ENCODE measurements at places on chromosomes 1 and 21.
A peak's percentile ranks its signal among the peaks of the same experiment; 100 is the strongest.

GRCh38 chr21:33196941-33197374 is 32.8 kb upstream of the IFNAR2 start:
- peak; percentile 30 for DNase-seq

GRCh38 chr1:39539252-39539790 is 37.3 kb downstream of the PABPC4 start:
- peak; percentile 21 for DNase-seq

DNA sequence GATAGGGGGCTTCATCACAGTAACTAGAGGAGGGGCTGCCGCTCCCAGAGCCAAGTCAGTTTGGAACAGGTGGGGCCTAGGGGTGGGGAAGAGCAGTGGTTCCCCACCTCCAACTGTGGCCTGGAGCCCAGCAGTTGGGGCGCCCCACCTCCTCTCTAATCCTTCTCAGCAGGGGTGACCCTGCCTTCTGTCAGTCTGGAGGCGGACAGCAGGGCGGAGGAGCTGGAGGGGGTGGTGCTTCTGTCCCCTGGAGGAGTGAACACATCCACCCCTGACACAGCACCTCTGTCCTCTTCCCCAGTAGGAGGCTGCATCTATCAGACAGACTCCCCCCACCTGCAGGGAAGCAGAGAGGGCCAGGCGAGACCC is 73.8 kb downstream of the MRPL37 start:
- DNase-seq = no peak

DNA sequence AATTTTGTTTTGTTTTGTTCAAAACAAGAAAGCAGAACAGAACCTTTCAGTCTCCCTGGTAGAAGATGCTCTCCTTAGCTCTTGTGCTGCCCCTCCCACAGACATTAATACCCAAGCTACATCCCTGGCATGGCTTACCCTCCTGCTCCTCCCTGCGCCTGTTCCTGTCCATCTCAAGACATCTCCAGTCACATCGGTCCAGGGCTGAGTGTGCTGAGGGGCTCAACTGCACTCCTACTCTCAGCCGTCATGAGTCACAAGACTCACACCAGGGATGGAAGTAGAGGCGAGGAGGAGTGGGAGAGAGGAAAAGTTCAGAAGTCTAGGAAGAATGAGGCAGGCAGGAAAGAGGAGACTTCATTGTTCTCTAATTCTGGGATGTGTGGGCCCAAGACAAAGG is 9.2 kb upstream of the TACSTD2 start:
- DNase-seq = no peak

Measured in activated CD8-positive, alpha-beta memory T cell treated with anti-CD3 and anti-CD28 coated beads for 1 hour (primary cell).